ENCODE measurements at places on chromosomes 7 and 10.

DNA sequence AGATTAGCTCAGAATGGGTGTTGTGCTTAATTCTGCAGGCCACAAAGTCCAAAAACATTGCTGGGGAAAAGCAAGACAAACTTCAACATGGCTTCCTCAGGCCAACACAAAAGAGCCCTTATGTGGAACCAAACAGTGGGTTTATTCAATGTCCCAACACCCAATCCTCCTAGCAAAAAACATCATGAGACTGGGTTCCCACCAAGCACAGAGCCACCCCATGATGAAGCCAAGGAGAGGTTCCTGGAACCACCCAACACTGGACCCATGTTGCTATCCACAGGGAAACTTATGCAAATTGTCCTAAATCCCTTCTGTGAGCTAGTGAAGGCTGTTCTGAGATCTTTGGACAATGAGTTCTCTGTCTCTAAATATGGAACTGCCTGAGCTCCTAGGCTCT lies 24.0 kb downstream of the SLC25A13 start:
- DNase-seq, result no peak

DNA sequence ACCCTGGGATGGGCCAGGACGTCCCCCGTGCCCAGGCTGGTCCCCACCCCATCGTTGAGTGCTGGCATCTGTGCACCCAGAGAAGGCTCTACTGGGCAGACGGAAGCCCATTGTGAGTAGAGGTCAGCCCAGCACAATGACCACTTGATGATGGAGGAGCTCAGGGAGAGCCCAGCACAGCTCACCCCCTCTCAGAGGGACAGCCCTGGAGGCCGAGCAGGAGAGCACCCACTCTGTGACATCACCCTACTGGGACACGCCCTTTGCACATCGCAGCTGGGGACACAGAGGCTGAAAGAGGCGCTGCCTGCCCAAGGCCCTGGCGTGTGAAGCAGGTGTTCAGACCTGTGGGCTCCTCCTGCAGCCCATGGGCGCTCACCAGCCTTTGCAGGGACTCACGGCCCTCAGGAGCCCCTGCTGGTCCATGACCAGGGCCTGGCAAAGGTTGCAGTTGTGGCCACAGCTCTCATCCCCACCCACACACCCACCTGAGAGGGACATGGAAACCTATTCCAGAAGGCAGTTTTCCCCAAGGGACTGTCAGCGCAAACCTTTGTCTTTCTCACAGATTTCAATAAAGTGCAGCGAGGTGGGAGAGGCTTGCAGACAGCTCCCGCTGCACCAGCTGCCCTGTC lies 67.2 kb upstream of the PPP2R2D start:
- DNase-seq, result no peak

GRCh38 chr10:126247446-126247975 lies 140.8 kb downstream of the ADAM12 start:
- no peak for DNase-seq

DNA sequence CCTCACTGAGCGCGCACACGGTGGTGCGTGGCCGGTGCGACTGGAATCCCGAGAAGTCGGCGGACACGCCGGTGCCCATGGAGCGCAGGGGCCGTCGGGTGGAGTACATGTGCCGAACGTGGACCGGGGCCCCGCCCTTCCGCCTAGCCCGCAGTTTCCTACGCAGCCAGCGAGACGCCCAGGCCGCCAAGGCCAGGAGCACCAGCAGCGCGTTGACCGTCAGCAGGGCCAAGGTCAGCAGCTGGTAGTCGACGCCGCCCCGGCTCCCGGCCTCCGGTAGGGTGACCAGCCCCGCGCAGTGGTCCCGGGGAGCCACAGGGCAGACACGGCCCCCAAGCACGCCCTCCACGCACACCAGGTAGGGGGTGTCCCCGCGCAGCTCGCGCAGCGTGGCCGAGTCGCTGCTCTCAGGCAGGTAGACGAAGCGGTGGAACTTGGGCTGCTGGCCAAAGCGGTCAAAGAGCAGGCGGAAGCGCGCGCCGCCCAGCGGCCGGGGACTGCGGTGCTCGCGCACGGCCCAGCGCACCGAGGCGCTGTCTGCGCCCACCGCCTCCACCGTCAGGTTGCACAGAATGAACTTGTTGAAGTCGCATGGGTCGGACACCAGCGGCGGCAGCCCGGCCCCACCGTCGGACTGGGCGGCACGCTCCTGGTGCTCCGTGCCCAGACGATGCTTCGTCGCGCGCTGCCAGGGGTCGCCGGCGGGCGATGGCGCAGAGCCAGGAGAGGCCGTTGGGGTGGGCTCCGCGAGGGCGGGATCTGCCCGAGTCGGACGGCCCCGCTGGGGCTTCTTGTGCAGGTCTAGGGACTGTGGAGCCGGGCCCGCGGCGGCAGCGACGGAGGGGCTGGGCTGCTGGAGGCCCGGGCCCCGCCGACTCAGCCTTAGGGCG lies 2.2 kb downstream of the TRIL start:
- DNase-seq, result no peak
